ENCODE measurements at places on chromosomes 2 and 18.

GRCh38 chr2:20381457-20381856 lies 30.8 kb upstream of the PUM2 start:
- DNase-seq: no peak

DNA sequence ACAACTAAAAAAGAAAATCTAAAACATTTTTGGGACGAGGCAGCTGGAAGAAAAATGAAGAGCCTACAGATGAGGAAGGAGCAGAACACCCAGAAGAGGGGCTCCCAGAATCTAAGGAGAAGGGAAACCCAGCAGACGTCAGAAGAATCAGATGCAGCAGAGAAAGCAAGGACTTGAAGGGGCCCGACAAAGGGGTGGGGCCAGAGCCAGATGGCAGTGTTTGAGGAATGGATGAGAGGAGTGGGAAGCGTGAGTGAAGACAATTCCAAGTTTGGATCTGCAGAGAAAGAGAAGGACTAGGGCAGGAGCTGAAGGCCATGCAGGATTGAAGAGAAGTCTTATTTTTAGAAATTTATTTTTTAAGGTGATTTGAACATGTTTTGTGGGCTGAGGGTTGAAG lies 19.3 kb downstream of the PTMA start:
- DNase-seq: no peak

- DNase-seq: no peak
Measured at GRCh38 chr2:241081643-241082340, 20.3 kb downstream of the MTERF4 start.

DNA sequence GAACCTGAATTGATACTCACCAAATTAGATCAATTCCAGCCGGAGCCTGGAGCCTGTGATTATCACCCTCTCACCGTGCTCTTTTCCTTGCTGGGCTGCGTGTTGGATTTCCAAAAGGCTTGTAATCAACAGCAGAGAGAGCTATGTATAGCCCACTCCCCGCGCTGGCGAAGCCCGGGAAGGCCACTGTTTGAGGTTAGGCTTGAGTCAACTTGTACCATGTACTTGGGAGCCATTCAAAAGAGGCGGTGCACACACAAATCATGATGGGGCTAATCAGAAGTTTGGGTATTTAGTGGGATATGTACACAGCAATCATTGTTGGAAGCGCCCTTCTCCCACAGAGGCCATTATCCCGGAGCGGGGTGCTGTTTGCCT lies 151.6 kb downstream of the GLI2 start:
- no peak for DNase-seq

DNA sequence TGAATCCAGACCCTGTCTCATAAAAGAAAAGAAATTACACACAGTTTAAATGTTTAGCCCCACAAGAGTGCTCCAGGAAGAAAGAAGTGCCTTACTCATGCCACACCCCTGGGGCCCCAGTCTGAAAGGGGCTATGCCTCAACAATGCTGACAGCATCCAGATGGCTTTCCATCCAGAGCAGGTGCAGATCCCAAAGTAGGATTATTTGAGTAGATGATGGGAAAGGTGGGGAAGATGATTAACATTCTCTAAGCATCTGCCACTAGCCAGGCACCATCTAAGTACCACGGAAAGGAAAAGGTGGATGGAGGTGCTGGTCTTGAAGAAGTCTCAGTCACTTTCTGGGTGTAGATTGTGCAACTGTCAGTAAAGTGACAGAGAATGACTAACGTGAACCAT lies 16.3 kb downstream of the DPYSL5 start:
- DNase-seq: no peak

GRCh38 chr2:195021711-195022507 lies 635.1 kb upstream of the SLC39A10 start:
- no peak for DNase-seq

DNA sequence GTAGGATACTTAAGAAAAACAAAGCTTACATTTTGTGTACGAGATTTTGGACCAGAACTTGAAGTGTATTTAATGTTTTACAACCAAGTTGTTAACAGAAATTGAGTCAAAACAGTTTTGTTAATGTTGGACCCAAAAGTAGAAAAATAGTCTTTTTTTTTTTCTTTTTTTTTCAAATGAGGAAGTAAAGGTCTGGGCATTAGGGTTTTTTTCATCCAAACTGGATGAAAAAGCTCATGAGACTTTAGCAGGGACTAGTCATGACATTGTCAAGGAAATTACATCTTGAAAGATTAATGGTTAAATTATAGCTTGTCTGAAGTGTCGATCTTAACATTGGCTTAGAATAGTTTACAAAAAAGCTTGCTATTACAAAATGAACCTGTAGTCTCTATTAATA lies 32.3 kb downstream of the CCNT2 start:
- DNase-seq: no peak

DNA sequence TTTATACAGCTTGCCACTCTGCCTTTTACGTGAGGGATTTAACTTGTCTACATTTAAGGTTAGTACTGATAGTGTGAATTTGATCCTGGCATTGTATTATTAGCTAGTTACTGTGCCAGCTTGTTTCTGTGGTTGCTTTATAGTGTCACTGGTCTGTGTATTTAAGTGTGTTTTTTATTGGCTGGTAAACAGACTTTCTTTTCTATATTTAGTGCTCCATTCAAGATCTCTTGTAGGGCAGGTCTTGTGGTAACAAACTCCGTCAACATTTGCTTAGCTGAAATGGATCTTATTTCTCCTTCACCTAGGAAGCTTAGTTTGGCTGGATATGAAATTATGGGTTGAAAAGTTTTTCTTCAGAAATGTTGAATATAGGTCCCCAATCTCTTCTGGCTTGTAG lies 1971.0 kb upstream of the LRRTM1 start:
- no peak for DNase-seq

DNA sequence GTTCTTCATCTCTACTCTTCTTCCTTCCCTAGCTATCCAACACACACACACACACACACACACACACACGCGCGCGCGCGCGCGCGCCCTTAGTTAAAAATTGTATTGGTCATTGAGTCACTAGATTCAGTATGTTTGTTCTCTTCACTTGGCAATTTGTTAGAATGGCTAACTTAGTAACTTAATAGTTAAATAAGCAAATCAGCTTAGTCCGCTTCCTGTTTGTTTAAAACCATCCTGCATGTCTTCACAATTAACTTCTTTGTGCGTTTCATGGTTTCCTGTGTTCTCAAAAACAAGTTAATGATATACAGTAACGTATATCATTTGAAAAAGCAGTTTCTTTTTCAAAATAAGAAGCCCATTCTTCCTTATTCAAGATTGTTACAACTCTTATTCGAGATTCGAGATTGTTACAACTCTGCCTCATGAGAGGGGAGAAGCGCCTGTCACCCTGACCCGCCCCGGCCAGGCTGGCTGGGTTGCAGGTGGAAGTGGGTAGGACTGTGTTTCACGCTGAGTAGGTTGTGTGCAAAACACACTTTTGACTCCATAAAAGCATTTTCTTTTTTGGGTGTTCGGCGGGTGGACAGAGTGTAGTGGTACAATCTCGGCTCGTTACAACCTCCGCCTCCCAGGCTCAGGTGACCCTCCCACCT lies 9.5 kb upstream of the CNNM3 start:
- DNase-seq: no peak

DNA sequence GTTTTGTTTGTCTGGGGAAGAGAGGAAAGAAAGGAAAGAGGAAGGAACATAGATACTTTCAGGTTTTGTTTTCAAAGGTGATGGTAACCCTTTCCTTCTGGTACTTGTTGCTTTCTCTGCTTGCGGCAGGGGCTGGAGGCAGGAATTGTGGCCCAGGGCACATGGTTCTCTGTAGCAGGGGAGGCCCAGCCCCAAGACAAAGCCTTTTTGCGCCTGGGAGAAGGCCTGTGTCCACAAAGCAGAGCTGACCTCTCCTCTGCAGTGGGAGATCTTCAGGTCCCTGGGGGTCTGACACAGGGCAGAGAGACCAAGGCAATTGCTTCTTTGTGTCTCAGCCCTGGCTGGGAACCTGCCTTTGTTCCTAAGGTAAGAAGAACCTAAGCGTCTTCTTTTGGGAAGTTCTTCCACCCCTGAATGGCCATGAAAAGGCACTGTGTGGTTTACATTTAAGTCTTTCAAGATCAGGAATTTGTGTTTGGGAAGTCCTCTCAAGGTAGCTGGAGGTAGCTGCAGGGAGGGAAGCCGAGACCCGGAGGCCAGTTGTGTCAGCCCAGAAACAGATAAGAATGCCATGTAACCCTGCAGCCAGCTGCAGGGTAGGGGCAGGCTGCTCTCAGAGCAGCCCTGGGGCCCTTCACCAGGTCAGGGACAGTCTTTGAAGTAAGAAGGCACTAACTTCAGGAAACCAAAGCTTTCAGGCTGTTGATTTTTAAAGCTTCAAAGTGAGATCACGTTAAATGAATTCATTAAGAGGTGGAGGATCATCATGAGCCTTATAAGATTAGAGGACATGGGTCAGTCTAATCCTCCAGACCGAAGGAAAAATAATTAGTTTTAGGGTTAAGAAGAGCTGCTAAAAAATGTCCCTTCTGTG lies 119.3 kb downstream of the STPG4 start:
- DNase-seq: no peak

GRCh38 chr2:16633621-16634430 lies 31.8 kb downstream of the CYRIA start:
- DNase-seq: no peak

DNA sequence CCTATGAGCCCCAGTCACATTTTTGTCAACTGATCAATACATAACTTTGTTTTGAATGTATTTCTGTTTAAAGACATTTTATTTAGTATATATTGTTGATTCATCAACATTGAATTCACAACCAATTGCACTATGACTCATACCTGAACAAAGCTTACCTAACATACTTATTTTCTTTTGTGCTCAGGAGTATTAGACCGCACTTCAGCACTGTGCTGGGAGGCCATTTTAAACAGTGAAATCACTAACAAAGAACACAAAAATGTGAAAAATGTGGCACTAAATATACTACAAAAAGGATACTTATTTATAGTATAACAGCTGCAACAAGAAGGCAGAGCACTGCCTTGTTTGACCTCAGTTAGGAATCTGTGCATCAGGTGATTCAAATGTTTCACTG lies 12.4 kb upstream of the IFIH1 start:
- no peak for DNase-seq

- DNase-seq: peak; percentile 55
Measured at GRCh38 chr2:70340761-70341476, 39.1 kb upstream of the FAM136A start.

- no peak for DNase-seq
Measured at GRCh38 chr2:10001586-10001985, 41.8 kb upstream of the KLF11 start.

GRCh38 chr2:25418944-25419677 lies 77.4 kb upstream of the DNMT3A start:
- DNase-seq: no peak

DNA sequence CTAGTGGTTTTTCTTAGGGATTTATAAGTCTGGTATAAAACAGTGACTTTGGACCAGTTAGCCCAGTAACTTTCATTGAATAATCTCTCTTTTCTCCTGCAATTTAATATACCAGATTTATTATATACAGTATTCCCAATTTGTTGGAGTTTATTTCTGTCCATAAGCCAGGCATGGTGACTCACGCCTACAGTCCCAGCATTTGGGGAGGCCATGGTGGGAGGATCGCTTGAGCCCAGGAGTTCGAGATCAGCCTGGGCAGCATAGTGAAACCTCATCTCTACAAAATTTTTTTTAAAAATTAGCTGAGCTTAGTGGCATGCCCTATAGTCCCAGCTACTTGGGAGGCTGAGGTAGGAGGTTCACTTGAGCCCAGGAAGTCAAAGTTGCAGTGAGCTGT lies 26.7 kb downstream of the CNNM4 start:
- DNase-seq: no peak

GRCh38 chr2:159760326-159760725 lies 37.7 kb downstream of the CD302 start:
- DNase-seq: no peak

GRCh38 chr2:165058476-165059265 lies 103.3 kb upstream of the SLC38A11 start:
- no peak for DNase-seq

- DNase-seq: no peak
Measured at GRCh38 chr2:235358981-235359471, 134.8 kb upstream of the AGAP1 start.

DNA sequence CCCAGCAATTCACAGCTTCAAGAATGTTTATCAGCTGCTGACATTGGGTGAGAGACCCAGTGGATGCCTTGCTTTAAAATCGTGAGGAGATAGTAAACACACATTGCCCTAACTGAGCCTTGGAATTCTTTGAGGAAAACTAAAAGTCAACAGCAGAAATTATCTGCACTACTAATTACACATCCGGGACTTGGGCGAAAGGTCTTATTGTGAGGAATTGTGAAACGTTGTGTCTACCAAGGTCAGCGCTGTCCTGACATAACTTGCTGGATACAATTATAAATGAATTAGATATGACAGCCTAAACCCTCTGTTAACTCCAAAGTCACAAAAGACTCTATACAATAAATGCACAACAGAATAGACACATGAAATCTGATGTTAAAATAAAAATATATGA lies 121.4 kb downstream of the ST6GAL2 start:
- DNase-seq: no peak

DNA sequence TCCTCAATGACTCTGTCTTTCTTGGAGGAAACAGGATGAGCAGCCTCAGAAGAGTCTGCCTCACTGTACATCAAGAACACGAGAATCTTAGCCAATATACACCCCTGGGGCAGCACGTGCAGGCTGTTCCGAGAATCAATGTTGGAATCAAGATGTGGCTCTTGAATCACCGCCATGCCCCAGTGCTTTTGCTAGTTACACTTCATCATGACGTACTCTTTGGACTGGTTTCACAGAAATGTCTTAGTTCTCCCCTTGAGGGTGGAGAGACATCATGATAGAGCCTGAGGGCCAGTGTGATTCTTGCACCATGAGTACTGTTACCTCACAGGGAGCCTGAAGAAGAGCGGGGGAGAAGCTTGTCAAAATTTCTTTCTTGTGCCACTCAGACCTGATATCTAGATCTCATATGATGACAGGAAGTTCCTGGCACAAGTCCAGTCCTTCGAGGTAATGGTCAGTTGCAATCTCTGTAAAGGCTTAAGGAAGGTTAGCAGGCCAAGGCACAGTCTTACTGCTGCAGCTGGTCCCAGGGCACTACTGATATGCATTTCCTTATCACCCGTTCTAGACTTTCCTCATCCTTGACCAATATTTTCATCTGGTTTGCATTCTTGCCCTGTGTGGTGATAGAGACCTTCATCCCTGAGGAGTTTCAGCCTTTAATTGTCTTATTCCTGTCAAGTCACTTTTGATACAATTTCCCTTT lies 28.2 kb upstream of the STAT4 start:
- no peak for DNase-seq

GRCh38 chr2:216285701-216286100 lies 86.6 kb downstream of the MARCHF4 start:
- DNase-seq: no peak
